ENCODE measurements at places on chromosomes 3 and 15.

DNA sequence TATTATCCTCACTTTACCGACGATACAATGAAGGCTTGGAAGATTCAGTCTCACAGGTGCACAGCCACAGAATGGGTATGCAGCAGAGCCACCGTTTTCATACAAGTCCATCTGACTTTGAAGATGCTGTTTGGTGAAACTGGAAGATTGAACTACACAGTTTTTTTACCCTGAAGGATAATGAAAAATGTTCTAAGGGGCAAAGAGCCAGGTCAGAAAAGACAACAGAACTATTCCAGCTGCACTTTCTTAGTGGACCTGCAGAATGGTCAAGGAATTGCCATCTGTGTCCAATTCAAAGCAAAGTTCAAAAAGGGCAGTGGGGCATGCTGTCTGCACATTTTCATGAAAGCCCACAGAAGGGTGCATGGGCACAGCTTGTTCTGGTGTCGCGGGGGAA, 127.6 kb upstream of the PDZRN3 start:
- DNase-seq: no peak

GRCh38 chr15:37056177-37057121, 43.9 kb downstream of the MEIS2 start:
- no peak for DNase-seq

- no peak for DNase-seq
Observed at GRCh38 chr3:168248383-168249204, 152.9 kb upstream of the GOLIM4 start.

- DNase-seq: no peak
Observed at GRCh38 chr15:67307156-67307555, 52.6 kb downstream of the IQCH start.

DNA sequence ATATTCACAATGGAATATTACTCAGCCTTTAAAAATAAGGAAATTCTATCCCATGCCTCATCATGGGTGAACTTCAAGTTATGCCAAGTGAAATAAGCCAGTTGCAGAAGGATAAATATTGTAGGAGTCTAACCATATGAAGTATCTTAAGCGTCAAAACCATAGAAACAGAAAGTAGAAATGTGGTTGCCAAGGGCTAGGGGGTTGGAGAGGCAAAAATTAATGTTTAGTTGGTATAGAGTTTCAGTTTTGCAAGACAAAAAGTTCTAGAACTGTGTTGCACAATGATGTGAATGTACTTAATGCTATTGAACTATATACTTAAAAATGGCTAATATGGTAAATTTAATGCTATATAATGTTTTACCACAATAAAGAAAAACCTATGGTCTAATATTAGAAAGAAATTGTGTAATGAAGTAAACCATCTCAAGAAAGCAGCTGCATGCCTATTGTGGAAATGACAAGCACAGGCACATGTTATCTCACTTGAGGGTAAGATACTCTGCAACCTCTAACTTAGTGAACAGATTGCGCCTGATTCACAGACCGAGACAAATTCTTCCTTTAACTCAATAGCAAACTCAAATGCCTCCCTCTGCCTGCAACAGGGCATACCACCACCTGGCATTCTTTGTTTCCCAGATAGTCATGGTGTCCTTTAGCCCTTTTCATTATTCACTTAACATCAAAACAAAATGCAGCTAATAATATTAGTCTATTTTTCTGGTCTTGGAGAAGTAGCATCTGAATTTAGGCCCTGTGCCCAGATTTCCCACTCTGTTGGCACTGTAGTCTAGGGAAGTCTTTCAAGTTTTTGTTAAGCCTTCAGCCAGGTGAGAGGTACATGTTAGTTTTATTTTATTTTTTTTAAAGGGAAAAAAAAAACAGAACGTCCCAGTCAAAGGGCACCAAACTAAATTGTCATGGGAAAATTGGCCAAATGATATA, 80.2 kb upstream of the ACP3 start:
- DNase-seq: no peak

DNA sequence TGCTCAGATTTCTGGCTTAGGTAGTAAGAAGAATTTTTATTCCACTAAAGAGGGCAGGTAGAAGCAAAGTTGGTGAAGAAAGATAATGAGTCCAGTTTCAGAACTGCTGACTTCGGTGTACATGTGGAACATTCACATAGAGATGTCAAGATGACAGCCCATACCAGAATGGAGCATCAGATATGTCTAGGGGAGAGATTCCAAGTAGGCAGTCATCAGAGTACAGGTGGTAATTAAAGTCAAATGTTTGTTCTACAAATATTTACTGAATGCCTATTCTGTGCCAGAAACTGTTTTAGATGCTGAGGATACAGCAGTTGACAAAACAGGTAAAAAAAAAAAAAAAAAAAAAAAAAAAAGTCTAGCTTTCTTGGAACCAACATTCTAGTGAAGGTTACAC, 81.9 kb downstream of the FGF12 start:
- no peak for DNase-seq

GRCh38 chr15:54131410-54131809, 153.2 kb downstream of the UNC13C start:
- DNase-seq: no peak

DNA sequence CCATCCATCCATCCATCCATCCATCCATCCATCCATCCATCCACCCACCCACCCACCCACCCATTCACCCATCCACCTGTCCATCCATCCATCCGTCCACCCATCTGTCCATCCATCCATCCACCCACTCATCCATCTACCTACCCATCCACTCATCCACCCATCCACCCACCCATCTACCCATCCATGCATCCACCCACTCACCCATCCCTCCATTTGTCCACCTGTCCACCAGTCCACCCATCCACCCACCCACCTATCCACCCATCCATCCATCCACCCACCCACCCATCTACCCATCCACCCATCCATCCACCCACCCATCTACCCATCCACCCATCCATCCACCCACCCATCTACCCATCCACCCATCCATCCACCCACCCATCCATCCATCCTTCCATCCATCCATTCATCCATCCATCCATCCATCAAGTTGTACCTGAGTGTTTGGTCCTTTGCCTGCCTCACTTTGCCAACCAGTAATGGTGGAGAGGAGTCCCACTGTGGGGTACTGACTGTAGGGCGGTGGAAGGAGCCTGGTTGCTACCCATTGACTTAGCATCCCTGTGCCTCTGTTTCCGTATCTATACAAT, 17.3 kb downstream of the PSTPIP1 start:
- DNase-seq: no peak

GRCh38 chr3:70742081-70742480, 429.6 kb upstream of the MDFIC2 start:
- DNase-seq: no peak

DNA sequence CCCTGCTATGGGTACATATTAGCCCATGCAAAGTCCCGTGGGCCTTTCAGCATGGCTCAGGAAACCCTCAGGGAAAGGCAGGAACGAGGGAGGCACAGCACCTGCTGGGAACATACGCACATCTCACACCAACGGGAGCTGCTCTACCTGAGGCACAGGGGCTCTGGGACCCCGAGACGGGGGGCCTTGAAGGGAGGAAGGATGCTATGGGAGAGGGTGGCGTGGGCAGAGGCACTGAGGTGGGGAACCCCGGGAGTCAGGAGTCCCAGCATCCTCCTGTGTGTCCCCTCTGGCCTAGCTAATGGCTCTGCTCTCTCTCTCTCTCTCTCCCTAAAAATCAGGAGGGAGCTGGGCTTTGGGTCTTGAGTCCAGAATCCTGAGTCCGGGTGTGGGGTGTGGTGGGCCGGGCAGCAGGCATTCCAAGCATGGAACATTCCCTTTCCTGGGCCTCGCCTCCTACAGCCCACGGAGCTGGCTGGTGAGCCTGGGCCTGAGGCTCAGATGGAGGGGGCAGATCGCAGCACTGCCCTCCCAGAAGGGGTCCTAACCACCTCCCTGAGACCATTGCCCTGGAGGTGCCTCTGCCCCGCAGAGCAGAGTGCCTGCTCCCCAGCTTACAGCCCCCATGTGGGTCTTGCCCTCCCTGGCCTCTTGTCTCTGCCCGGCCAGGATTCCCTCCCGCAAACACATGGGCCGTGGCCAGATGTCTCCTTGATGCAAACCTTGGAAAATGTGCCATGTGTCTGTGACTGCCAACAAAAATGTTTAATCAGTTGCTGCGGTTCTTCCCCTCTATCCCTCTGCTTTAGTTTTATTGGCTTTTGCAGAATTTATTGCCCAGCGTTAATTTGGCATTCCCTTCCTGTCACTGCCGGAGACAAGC, 101.6 kb downstream of the TMEM266 start:
- no peak for DNase-seq

DNA sequence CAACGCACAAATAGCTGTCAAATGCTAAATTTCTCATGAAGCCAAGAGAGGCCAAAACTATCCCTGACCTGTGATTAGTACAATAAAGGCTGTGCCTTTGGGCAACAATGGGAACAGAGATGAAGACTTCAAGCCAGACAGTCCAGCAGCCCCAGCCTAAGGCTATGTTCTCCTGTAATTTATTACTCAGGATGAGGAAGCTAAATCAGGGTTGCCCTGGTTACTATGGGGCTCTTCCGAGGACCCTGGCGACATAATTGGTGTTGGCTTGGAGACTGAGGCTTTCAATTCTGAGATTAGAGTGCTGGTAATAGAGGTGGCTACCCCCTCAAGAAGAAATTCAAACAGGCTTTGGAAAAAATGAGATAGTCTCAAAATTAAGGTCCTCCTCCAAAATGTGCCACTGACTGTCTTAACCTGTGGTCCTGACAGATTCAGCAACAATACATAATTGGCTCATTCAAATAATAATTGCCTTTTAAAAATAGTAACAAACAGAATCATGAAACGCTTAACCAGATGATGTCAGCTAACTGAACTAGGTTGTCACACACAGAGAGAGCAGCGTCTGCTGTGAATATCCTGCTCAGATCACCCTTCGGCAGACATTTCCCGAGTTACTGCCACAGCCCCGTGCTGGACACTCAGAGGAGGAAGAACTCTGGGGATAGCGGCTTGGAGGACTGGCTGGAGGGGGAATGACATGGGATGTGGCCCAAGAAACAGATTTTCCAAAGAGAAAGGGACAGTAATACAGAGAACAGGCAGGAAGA, 43.0 kb downstream of the NSMCE3 start:
- DNase-seq: no peak

DNA sequence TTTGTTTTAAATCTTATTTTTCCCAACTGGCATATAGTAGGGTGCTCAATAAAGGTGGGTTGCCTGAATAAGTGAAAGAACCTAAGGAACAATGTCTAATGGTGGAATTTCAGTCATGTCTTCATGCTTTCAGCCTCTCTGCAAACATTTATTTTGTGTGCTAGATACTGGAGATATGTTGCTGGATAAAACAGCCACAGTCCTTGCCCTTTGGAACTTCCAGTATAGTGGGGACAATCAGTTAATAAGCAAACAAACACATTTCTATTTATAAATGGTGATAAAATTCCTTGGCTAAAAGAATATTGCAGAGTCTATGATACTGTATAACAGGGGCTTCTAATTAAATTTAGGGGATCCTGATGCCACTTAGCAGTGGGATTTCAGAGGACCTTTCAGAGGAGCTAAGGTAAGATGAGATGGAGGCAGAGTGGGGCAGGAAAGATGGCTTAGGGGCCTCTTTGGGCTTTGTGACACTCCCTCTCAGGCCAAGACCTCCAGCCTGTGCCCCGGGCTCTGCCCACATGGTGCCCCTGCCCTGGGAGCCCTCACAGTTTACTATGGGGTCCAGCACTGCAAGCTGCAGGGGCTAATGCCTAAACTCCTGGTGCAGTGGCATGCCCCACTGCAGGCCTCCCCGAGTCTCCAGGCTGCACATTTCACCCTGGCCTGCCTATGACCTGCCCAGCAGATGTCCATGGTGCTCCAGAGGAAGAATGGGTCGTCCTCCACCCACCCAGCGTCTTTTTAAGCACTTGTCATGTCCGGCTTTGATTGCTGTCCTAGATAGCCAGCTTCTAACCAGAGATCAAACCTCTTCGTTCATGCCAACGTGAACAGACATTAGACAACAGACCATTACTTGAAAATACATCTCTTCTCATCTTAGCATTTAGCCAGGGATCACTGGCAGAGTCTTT, 61.6 kb upstream of the PRR23C start:
- no peak for DNase-seq

DNA sequence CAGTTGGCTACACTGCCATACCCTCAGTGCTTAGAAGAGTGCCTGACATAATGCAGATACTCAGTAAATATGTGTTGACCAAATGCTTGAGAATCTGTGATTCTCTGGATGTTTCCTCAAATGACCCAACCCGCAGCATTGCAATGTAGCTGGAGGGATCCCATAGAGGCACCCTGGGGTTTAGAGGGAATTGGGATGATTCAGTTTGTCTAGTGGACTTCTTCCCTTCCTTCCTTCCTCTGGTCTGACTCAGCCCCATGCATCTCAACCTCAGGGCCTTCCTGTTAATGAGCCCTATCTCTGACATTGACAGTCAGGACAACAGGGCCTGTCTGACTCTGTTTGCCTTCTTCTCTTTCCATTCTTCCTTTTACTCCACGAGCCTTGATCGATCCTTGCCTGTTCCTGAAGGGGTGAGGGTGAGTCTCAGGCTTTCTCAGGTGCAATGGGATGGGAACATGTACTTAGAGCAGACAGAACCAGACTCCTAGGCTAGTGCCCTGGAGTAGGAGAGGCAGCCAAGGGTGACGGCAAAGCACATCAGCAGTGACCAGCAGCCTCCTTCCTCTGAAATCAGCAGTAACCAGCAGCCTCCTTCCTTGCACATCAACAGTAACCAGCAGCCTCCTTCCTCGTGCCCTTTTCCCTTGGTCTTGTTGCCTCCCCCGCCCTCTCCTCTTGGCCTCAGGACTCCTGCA, 78.2 kb downstream of the DGKG start:
- no peak for DNase-seq

DNA sequence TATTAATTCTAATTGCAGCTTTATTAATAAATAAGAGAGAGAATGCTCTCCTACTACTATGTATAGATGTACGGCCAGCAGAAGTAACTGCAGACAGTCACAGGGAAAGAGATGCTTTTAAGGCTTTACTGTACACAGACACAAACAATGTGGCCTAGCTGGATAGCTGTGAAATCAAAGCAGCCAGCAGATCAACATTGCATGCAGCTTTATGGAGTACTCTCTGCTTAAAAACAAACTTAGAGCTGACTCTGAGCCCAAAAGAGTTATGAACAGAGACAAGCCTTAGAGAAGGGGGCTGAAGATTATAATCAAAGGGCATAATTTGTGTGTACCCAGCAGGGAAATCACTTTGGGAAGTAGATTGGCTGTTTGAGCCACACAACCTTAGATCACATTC, 47.2 kb downstream of the CADM2 start:
- no peak for DNase-seq

DNA sequence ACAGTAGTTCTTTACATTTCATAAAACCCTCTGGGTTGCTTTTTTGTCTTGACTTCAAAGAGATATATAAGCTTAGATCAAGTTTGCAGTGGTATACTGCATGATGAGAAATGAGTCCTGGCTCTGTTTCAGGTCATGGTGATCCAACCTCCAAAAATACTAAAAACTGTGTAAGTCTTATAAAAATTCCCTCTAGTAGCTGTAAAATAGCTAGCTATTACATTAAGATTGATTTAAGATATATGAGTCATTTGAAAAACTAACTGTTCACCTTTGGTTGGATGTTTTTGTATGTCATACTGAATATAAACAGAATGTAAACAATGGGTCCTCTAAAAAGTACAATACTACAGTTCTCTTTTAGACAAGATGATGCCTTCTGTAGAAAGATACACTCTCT, 879.2 kb downstream of the ROBO1 start:
- DNase-seq: no peak

Measured in activated CD4-positive, alpha-beta T cell treated with anti-CD3 and anti-CD28 coated beads for 48 hours (primary cell).